ENCODE measurements at places on chromosomes 5 and 9.
A peak's percentile ranks its signal among the peaks of the same experiment; 100 is the strongest.

- DNase-seq = no peak
Observed at GRCh38 chr5:1526681-1527131, 2.9 kb upstream of the LPCAT1 start.

GRCh38 chr9:136209232-136209631 is 4.3 kb upstream of the LHX3 start:
- no peak for DNase-seq

GRCh38 chr5:131532031-131532640 is 102.9 kb downstream of the RAPGEF6 start:
- no peak for DNase-seq

GRCh38 chr9:133419005-133419404 is 1.2 kb upstream of the REXO4 start:
- no peak for DNase-seq

GRCh38 chr5:14545862-14546261 is 35.7 kb upstream of the OTULINL start:
- DNase-seq = no peak

DNA sequence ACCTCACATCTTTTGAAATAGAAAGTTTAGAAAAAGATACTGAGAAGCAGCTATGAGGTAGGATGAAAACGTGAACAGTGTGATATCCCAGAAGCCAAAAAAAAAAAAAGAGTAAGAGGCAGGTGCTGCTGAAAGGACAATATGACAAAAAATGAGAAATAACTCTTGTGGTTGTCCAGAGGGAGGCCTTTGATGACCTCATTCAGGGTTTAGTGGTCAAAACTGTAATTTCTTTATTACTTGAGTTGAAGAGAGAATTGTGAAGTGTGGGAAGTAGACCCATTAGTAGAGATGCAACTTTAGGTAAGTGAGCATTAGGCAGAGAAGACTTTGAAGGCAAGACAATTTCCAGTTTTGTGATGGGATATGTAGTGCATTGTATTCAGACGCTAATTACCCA is 1306.3 kb upstream of the ACO1 start:
- DNase-seq = no peak

- no peak for DNase-seq
Observed at GRCh38 chr5:144422018-144422727, 251.5 kb downstream of the KCTD16 start.

DNA sequence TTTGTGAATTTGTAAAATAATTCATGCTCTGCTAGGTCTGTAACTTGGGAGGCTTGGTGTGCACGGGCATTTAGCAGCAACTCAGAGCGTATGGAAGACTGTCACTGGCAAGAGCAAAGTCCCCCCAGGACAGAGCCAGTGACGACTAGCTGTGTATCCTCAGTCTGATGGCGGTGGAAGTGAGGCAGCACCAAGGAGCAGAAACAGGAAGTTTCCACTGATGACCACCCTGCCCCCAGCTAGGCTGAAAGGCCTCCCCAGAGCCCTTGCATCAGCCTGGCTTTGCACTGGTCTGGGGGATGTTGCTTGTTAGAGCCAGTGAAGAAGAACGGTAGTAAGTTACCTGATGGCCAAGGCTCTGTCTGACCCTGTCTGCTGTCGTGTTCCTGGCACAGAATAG is 66.8 kb upstream of the ABL1 start:
- peak; percentile 30 for DNase-seq

- no peak for DNase-seq
Observed at GRCh38 chr5:100446879-100447430, 88.2 kb upstream of the FAM174A start.

DNA sequence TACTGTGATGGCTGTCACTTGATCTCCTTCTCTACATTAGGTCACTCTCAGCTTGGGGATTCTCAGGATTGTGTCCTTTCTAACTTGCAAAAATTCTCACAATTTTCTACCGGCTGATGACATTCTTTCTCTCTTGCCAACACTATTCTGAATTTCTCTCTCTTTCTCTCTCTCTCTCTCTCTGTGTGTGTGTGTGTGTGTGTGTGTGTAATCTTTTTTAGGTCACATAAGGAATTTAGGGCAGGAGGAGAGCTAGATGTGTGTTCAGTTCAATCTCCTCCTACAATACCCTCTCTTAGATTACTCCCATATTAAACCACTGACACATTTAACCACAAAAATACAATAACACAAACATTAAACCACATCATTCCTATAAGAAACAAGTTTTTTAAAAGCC is 242.3 kb upstream of the NREP start:
- DNase-seq = peak; percentile 85

- DNase-seq = no peak
Observed at GRCh38 chr9:92720209-92720765, 44.3 kb downstream of the BICD2 start.

DNA sequence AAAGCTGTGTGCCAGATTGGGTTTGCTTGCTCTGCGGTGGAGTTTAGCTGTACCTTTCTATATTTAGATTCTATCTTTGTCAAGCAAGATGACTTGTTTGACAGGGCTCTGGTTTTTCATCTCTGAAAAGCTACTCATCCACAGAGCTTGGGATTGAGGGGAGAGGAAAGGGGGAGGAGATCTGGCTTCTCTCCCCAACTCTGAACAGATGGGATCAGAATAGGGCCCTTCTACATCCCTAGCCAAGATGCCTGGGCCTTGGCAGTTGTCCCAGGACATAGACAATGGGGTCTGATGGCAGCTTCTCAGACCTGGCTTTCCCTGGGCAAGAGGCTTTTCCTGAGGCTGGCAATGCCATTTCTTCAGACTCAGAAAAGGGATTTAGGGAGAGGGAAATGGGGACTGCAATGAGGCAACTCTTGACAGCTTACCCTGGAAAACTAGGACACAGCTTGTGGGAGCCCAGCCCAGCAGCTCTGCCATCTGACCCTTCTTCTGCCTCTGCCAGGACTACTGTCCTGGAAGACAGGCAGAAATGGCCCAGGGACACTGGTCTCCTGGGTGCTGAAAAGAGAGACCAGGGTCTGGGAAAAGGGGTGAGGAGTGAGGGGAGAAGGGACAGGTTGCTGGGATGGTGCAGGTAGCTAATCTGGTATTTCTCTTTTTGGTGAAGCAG is 50.2 kb upstream of the ASTN2 start:
- no peak for DNase-seq

- DNase-seq = no peak
Observed at GRCh38 chr5:113212244-113212920, 222.4 kb downstream of the TSSK1B start.

DNA sequence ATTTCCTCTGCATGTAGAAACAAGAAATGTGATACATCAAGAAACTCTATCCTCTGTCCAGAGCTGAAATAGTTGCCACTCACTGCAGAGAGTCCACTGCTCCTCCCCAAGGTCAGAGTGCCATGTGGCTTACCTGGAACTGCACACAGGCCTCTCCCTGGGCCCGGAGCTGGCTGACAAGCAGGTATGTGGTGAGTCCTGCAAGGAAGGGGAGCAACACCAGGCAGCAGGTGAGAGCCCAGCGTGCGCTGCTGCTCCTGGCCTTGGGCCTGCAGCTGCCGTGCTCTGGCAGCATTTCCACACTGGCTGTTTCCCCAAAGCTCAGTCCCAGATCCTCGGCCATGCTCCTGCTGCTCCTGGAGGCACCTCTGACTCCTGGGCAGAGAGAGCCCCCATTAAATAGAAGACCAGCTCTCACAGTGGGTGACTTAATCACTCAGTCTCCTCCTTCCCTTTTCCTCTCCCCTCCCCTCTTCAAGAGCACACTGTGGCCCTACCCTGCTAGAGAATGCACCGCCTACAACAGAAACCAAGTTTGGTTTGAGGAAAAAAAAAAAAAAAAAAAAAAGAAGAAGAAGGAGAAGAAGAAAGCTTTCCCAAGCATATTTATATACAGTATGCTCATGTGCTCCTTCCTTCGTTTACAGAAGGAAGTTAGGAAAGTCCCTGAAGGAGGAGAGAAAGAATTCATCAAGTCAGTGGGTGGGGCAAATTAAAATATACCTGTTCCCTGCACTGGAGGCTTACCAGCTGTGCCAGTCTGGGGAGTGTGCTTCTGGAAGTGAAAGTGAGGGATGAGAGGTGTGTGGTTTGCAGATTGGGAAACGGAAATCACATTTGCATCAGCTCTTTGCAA is at the start of gene TNFSF15:
Gene TNFSF15 (minus strand): TSS at position 370 of the 856 bp plus-strand sequence. CDS start 27 bp downstream, at position 343.
- DNase-seq = peak; percentile 5

GRCh38 chr9:109346904-109347303 is 26.0 kb upstream of the EPB41L4B start:
- no peak for DNase-seq

DNA sequence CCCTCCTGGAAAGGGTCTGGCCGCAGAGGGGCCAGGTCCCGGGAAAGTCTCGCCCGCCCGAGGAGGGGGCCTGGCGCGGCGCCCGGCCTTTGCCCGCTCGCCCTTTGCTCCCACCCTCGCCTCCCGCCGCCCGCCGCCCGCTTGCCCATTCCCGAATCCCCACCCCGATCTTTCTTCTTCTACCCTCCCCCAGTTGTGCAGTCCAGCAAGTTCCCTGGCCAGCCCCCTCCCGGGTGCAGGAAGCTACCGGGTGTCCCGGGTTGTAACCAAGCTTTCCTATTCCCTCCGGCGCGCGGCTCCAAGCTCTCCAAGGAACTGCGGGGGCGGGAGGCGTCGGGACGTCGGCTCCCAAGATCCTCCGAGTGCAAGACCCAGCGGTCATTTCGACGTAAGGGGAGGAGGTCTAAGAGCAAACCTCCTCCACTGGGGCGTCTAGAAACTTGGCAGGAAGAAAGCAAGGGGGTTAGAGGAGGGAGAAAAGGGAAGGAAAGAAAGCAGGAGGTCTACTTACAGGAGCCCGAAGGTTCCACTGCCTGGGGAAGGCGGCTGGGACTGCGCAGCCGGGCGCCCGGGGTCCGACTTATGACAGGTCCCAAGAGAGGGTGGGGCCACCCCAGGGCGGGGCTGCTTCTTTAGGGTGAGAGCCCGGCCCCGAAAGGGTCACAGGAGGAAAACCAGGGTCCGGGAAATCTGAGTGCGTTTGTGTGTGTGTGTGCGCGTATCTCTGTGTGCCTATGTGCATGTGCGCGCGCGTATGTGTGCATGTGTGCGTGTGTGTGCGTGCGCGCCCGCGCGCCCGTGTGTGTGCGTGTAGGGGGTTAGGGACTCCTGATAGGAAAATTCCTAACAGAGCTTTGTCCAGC is at the start of gene PTGR1:
Gene PTGR1 (minus strand): TSS at position 556 of the 863 bp plus-strand sequence. CDS start 2,225 bp downstream, outside the sequence.
- DNase-seq = peak; percentile 93

DNA sequence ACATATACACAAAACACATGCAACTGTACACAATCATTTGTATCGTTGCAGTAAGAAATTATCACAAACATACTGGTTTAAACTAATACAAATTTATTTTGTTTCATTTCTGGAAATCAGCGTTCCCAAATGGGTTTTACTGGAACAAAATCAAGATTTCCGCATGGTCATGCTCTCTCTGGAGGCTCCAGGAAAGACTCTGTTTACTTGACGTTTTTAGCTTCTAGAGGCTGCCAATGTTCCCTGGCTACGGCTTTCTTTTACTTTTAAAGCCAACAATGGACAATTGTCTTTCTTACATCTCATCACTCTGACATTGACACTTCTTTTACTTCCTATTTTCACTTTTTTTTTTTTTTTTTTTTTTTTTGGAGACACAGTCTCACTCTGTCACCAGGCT is 793.1 kb downstream of the CDH9 start:
- DNase-seq = no peak

DNA sequence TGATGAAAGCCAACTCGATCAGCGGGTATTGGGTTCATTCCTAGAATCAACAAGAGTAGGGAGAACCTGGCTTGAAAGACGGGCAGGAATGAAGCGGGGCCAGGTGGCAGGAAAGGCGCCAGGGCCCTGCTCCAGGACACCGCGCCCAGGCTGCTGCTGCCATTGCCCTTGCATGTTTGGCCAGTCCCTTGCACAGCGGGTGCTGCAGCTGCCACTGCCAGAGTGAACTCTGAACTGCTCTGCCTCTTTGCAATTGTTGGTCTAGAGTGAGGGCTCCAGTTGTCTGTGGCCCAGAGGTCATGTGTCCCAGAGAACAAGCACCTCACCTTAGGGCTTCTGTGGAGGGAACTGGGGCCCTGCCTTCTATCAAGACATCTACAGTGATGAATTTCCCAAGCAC is 24.0 kb upstream of the CARTPT start:
- no peak for DNase-seq

DNA sequence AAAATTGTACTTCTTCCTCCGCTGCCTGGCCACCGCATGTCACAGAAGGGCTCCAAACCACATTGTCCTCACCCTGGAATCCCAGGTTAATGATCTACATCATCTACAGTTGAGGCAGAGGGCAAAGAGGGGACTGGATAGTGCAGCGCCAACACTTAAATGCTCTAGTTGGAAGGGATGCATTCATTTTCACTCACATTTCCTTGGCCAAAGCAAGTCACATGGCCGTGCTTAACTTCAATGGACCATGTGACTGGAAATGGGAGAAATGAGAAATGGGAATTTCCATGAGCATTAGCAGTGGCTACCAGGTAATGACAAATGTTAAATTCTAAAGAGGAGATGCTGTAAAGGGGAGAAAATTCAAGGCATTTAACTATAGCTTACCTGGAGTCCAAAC is 13.3 kb upstream of the GNAQ start:
- no peak for DNase-seq

- peak; percentile 75 for DNase-seq
Observed at GRCh38 chr5:59790376-59790775, 103.2 kb downstream of the PDE4D start.

DNA sequence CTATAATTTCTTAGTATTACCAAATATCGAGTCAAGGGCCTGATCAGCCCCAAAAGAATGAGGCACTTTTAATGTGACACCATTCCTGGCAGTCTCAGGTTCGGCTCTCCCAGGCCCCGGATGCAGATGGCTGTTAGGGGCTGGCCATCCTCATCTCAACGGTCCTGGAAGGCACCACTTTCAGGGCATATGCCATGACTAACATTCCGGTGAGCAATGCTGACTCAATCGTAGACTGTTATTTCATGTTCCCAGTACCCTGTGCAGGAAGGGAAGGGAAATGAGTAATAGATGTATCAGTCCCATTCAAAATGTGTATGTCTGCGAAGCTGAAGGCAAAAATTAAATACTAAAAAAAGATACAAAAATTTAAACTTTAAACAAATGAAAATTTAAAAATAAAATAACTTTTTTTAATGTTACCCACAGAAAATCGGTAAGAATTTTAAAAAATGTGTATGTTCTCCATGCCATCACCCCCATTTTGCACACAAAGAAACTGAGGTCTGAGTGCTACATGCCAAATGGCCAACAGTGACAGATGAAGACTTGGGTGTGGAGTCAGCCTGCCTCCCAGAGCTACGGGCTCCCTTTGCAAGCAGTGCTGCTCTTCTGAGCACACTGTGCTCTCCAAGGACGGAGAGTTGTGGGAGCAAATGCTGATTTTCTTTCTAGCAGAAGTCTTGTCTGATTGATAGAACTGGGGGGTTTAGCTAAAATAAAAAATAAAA is 79.0 kb downstream of the GLDC start:
- peak; percentile 98 for DNase-seq

GRCh38 chr5:148966348-148966747 is 96.5 kb downstream of the SH3TC2 start:
- no peak for DNase-seq

DNA sequence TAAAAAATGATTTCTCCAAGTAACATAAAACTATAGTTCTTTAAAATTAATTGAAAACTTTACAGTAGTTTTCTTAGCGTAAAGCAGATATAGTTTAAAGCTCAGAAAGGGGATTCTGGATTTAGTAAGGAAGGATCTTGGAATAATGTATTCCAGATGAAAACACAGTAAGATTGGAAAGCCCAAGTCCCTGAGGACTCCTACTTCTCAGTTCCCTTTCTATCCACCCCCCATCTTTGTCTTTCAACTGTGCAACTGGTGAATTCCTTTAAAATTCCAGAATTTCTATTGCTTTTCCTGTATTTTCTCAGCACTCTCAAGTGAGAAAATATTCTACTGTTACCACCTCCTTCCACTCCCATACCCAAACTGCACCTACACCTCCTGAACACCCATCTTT is 184.5 kb upstream of the FBN2 start:
- DNase-seq = no peak

Data from ELR (cell line).